A549 treated with DMSO at 1 μM for 4 hours (cell line): ENCODE measurements at places on chromosomes 11 and 22. TPM values are rescaled to one million over a fixed set of nuclear protein-coding genes. Genes with fewer than 3 reads are reported as not detected.

MMP13 gene
- total RNA-seq, result 0.05 TPM in 1 of 5 replicates, not detected in the others

SLC35C1 gene
- 28.2 to 31.8 TPM (median 29.5 TPM) in 5 replicates for total RNA-seq

OR52K2 gene
- not detected in 5 replicates for total RNA-seq

SLC37A2 gene
- 0.08 to 0.10 TPM (median 0.09 TPM) in 4 of 5 replicates, not detected in the other for total RNA-seq

MRGPRF gene
- total RNA-seq, result 0.07 to 0.15 TPM (median 0.14 TPM) in 3 of 5 replicates, not detected in the others

SCGB1A1 gene
- total RNA-seq, result not detected in 5 replicates

FAM181B gene
- total RNA-seq, result 0.02 to 0.05 TPM (median 0.04 TPM) in 4 of 5 replicates, not detected in the other

IRAG1 gene
- 0.02 to 0.08 TPM (median 0.05 TPM) in 3 of 5 replicates, not detected in the others for total RNA-seq

SLN gene
- total RNA-seq, result 0.45 to 1.9 TPM (median 0.70 TPM) in 5 replicates
